ENCODE measurements at places on chromosomes 12 and 14.

GRCh38 chr14:100340423-100340813, 17.3 kb downstream of the SLC25A47 start:
- DNase-seq, result no peak

- no peak for DNase-seq
Measured at GRCh38 chr12:124910561-124911478, 3.6 kb downstream of the UBC start.

DNA sequence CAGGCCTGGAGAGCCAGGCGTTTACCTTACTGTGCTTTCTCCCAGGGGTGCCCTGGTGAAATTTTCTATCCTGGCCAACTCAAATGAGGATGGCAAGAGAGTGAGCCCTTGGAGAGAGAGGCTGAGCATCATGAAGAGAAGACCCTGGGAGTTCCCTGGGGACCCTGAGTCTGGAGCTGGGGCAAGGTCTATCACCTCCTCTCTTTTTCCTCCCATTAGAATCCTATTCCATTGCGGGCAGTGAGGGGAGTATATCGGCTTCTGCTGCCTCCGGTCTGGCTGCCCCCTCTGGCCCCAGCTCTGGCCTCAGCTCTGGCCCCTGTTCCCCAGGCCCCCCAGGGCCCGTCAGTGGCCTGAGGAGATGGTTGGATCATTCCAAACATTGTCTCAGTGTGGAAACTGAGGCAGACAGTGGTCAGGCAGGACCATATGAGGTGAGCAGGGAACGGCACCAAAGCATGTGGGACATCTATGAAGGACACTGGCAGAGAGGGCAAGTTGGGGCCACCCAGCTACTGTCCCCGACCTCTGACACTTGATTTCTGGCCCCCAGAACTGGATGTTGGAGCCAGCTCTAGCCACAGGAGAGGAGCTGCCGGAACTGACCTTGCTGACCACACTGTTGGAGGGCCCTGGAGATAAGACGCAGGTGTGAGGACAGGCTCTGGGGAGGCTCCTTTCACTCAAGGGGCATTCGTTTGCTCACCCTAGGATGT, 1.6 kb downstream of the ARHGEF25 start:
- DNase-seq, result no peak

DNA sequence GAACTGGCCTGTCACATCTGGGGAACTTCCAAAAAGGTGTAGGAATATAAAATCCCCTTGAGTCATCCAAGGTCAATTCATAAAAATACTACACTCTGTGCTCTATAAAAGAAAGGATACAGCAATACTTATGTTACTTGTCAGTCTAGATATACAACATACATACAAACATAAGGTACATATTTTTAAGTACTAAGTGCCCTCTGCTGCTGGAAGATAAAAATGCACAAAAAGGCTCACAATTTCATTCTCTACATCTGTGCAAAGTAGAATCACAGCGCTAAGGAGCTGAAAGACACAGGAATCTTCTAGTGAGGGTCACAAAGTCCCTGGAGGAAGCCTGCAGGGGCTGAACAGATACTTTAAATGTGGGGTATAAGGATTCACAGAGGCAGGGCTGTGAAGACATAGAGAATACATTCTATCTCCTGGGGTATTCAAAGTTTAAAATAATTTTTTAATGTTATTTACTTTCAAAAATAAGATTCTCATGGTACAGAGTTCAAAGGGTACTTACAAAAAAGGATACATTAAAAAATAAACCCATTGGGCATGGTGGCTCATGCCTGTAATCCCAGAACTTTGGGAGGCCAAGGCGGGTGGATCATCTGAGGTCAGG, 10.2 kb upstream of the GOLGA5 start:
- DNase-seq, result no peak

GRCh38 chr12:116667752-116668151, 70.1 kb downstream of the SPRING1 start:
- DNase-seq, result no peak

GRCh38 chr12:124188561-124189405, 106.1 kb upstream of the RFLNA start:
- no peak for DNase-seq

- DNase-seq, result no peak
Measured at GRCh38 chr12:132169376-132169775, 25.1 kb downstream of the NOC4L start.

GRCh38 chr12:55008944-55009585, 10.7 kb upstream of the NEUROD4 start:
- DNase-seq, result no peak

DNA sequence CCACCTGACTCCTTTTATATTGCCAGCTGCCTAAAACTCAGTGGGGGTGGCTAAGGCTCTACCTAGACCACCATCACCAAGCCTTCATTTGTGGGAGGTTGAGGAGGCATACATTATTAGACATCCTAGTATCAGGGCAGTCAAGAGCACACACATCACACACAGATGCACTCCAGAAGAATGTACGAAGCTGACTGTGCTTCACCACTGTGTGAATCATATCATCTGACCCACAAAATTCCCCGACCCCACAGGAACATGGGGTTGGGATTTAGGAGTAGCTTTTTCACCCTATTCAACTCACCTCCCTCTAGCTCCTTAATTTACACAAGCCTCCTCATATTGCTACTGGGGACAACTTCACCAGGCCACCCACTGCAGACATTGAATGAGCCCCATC, 64.8 kb upstream of the BDKRB2 start:
- no peak for DNase-seq

DNA sequence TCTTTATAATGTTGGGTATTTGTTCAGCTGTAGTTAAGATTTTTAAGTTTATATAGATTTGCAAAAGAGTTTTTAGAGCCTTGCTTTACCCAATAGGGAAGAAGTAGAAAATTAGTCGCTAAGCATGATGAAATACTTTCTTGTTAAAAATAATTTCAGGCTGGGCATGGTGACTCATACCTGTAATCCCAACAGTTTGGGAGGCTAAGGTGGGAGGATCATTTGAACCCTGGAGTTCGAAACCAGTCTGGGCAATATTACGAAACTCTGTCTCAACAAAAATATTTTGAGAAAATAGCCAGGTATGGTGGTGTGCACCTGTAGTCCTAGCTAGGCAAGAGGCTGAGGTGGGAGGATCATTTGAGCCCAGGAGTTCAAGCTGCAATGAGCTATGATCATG, 18.7 kb upstream of the SCFD1 start:
- DNase-seq, result no peak

GRCh38 chr12:27511031-27511722, 12.8 kb upstream of the PPFIBP1 start:
- no peak for DNase-seq

GRCh38 chr14:20332431-20332787, 670 bp downstream of the CCNB1IP1 start:
- DNase-seq, result no peak

GRCh38 chr14:21534576-21534975, 8.4 kb upstream of the SALL2 start:
- DNase-seq, result no peak

- DNase-seq, result no peak
Measured at GRCh38 chr12:50507474-50507838, 2.7 kb downstream of the DIP2B start.

GRCh38 chr12:64395739-64396138, 5.2 kb upstream of the C12orf56 start:
- DNase-seq, result no peak

DNA sequence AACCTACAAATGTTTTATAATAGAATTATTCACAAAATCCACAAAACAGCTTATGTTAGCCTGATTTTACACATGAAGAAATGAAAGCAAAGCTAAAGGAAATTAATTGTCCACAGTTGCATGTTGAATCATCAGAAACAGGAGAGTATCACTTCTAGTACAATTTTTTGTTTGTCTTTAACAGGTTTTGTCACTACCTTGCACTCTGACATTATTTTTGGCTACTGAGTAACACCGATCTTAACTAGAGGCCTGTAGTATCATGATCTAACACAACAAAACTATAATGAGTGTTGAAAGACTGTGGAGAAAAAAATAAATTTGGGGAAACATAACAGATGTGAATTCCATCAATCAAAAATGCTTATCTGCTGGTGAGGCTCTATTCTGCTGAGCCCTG, 60.1 kb downstream of the TAOK3 start:
- DNase-seq, result no peak

DNA sequence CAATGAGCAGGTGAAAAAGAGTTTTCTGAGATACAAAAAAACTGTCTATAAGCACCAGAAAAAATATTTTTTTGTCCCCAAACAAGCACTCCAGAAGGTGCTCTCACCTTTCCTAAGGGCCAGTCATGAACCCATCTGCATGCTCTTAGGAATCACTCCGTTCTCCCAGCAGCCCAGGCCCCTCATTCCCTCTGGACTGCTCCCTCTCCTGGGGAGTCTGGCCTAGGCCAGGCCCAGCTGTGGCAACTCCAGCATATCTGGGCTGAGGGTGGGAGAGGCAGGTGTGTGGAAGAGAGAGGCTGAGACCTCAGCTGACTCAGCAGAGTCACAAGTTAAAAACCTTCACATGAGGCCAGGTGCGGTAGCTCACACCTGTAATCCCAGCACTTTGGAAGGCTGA, 54.6 kb downstream of the TRAFD1 start:
- no peak for DNase-seq

DNA sequence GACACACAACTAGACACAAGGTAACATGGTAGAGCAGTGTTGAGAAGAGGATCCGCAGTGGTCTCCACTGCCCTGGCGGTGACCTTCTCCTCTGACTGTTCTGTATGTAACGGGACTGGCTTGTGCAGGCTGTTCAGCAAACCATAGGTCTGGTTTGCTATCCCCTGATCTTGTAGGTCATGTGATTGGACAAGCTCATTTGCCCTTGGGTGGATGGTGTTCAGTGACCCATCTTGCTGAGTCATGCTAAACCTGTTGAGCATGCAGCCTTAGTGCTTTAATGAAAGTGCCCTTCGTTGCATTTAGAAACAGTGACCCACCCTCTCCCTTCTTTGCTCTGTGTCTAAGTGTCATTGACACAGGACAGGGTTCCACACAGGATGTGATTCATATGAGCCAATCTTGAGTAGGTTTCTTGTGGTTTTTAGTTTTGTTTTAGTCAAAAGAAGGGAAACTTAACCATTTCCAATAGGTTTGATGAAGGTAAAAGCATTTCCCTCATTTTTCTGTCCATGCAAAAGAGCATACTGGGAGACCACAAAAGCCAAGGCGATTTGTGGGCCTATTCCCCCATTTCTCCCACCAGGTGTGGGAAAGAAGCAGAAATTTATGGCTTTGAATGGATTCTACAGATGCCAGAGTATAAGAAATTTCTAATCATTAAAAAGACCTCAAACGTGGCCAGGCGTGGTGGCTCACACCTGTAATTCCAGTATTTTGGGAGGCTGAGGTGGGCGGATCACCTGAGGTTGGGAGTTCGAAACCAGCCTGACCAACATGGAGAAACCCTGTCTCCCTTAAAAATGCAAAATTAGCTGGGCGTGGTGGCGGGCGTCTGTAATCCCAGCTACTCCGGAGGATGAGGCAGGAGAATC, 32.6 kb upstream of the HIF1A start:
- no peak for DNase-seq

DNA sequence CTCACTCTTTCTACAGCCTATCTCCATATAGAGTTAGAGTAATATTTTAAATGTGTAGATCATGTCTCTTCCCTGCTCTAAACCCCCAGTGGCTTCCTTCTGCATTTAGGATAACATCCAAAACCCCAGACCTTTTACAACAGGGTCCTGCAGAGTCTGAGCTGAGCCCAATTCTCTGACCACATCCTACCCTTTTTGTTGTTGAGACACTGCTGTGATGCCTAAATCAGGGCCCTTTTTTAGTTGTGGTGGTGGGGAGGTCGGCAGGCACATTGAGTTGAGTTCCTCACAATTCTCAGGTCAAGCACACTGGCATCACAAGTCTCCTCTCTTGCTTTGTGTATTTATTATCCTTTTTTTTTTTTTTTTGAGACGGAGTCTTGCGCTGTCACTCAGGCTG, 1.8 kb upstream of the DDX47 start:
- DNase-seq, result no peak

GRCh38 chr14:85122690-85123089, 407.3 kb upstream of the FLRT2 start:
- no peak for DNase-seq

- DNase-seq, result no peak
Measured at GRCh38 chr14:31419967-31420318, 407 bp downstream of the HEATR5A start.

DNA sequence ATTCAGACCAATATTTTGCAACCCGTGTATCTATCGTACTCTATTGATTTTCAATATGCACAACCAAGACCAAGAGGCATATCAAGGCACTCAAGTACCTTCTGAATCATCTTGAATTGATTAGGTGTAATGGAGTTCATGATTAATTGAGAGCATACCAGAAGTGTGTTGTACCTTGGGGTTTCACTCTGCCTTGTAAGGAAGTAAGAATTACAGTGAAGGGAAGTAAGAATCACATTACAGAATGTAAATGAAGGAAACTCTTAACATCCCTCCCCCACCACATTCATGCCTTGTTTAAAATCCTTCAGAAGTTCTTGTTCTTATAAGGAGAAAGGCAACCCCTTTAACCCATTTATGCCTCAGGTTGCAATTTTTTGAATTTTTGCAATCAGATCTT, 5.4 kb upstream of the MGAT4C start:
- DNase-seq, result no peak

GRCh38 chr12:127101076-127101475, 1165.9 kb upstream of the TMEM132C start:
- DNase-seq, result no peak

- DNase-seq, result no peak
Measured at GRCh38 chr14:81594012-81594411, 60.4 kb upstream of the SEL1L start.

DNA sequence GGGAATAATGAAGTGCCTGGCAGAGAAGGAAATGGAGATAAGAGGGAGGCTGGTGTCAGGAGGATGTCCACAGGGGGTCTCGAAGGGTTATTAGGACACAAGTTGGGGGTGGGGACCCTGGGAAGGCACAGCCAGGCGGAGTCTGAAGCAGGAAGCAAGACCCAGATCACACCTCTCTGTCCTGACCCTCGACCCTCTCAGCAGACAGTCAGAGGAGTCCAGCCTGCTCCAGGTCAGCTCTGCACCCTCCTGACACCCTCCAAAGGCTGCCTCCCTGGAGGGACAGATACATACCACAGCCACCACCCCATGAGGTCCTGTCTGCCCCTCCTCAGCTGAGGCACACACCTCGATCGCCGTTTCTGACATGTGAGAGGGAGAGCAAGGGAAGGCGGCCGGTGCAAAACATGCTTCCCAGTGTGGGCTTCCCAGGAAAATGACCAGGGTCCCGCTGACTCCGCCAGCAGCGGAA, 9.0 kb downstream of the BCL11B start:
- DNase-seq, result no peak

- DNase-seq, result no peak
Measured at GRCh38 chr12:47097276-47097896, 17.6 kb upstream of the AMIGO2 start.

GRCh38 chr12:70364695-70365397, 1.2 kb upstream of the KCNMB4 start:
- no peak for DNase-seq

- no peak for DNase-seq
Measured at GRCh38 chr14:53002576-53002975, 51.7 kb upstream of the FERMT2 start.

GRCh38 chr12:93043877-93044209, 114.7 kb upstream of the EEA1 start:
- DNase-seq, result no peak

Data from GOT3 (cell line).